Liver (tissue), 10 donors: ENCODE measurements at places on chromosomes 3 and 15. TPM values are rescaled to one million over a fixed set of nuclear protein-coding genes. Genes with fewer than 3 reads are reported as not detected.

ALS2CL gene
- polyA plus RNA-seq = 4.8 TPM

PPP2R3A gene
- polyA plus RNA-seq = 0.54 TPM

DCUN1D1 gene
- polyA plus RNA-seq = 16.4 TPM

GOLGA8F gene
- polyA plus RNA-seq = not detected

ELL3 gene
- polyA plus RNA-seq = 1.4 TPM

IFT80 gene
- polyA plus RNA-seq = 3.6 TPM

MUSTN1 gene
- polyA plus RNA-seq = 6.1 TPM

NRG4 gene
- 0.51 TPM for polyA plus RNA-seq

DRD3 gene
- polyA plus RNA-seq = not detected

UNC13C gene
- polyA plus RNA-seq = not detected

CCDC54 gene
- not detected for polyA plus RNA-seq

IL16 gene
- polyA plus RNA-seq = 4.1 TPM

COL7A1 gene
- polyA plus RNA-seq = 0.43 TPM

TBC1D23 gene
- 11.5 TPM for polyA plus RNA-seq

- DNase-seq = no peak
Observed at GRCh38 chr15:32098033-32098432, 67.7 kb downstream of the CHRNA7 start.

GRCh38 chr3:52277972-52278509, 408 bp downstream of the WDR82 start:
- no peak for DNase-seq

- DNase-seq = peak; percentile 79
Observed at GRCh38 chr3:128076483-128077201, 24.4 kb downstream of the SEC61A1 start.

DNA sequence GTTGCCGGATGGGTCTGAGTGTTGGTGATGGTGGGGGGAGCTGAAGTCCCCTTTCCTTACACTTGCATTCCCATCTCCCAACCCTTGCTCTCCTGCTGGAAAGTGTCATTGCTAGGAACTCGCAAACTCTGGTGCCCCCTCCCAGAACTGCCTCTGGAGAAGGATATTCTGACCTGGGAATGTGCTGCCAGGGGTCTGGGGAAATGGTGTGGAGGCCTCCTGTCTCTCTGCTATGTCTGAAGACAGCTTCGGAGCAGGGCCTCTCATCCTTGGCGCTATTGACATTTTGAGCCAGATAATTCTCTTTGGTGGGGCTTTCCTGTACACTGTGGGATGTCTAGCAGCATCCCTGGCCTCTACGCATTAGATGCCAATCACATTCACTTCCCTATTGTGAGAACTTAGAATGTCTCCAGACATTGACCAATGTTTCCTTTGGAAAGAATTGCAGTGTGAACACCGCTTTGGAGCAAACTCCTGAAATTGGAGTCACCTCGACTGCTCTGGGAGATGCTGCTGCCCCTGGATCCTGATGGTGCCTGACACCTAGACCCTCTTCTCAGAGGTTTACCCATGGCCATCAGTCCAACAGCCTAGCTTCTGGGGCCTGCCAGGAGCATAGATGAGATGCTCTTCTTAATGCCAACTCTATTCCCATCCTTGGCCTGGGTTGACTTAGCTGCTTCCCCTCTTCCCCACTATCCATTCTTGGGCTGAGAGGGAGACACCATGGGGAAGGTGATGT, 2.2 kb upstream of the KY start:
- no peak for DNase-seq

DNA sequence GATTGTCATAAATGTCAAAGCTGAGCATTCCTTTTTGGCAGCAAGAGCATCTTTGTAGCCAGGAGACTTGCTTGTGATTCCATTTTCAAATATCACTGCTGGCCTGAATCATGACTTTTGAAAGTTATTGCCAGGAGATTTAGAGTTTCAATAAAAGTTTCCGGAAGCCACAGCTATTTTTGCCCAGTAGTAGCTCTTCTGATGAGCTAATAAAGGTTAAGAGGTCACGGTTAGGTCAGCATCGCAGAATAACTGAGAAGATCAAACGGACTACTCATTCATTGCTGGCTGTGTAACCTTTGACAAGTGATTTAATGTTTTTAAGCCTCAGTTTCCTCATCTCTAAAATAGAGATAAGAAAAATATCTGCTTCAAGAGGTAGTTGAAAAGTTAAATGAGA, 105.1 kb upstream of the ETV5 start:
- no peak for DNase-seq

- DNase-seq = no peak
Observed at GRCh38 chr3:4956099-4956498, 23.1 kb upstream of the BHLHE40 start.

- no peak for DNase-seq
Observed at GRCh38 chr15:89379251-89379695, 44.6 kb upstream of the POLG start.

- DNase-seq = no peak
Observed at GRCh38 chr3:188608401-188608800, 454.4 kb downstream of the LPP start.

DNA sequence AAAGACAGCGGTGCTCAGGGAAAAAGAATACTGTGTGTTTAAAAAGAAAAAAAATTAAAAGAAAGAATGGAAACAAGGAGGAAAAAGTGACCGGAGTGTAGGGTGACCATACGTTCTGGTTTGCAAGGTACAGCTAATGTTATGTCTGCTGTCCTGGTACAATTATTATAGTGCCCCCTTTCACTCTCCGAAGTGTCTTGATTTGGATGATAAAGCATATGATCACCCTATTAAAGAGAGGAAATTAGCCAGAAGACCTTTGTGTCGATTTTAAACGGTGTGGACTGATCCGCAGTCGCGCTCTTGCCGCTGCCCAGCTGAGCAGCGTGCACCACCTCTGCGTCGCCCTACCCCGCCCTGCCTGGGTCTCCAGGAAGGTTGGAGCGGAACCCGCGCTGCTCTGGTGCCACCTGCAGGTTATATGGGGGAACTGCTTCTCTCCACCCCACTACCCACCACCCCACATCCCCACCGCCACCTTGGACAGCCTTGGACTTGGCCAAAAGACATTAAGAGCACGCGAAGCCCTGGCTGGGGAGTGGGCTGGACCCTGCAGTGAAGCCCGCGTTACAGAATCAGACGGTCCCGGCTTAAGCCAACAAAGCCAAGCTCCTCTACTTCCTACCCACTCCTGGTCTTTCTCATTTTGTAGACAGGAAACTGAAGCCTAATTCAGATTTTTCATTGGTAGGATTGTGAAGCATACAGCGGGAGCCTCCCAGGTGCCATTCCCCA, 41.2 kb upstream of the UBE2Q2 start:
- peak; percentile 82 for DNase-seq

GRCh38 chr3:69087030-69087791, 2.5 kb downstream of the ARL6IP5 start:
- no peak for DNase-seq

DNA sequence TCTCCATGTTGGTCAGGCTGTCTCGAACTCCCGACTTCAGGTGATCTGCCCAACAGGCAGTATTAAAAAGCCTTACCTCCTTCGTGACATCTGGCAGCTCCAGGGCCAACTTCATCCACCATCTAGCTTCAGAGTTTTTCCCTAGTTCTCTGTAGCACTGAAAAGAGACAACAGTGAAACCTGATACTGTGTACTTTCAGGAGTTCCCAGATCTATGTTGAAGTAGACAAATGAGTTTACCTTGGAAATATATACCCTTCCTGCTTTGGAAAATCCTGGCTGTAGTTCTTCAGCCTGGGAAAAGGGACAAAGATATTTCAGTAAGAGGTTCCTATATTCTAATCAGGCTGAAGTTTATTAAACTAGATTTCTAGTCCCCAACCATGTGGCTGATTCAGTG, 18.0 kb downstream of the RMDN3 start:
- DNase-seq = no peak

DNA sequence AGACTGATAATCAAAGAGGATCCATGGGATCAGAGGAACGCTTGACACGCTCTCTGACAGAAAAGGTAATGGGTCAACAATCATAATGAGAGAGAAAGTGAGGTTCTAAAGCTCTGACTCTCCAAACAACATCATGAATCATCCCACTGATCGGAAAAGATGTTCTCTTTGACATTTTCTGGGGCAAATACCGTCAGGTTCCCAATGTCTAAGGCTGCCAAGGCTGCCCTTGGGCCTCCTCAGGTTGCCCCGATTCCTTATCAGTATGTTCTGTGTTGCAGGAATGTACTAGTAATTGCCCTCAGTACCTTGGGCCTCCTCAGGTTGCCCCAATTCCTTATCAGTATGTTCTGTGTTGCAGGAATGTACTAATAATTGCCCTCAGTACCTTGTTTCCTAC, 60.9 kb downstream of the NPTN start:
- no peak for DNase-seq

- DNase-seq = no peak
Observed at GRCh38 chr15:93719921-93720351, 511.4 kb upstream of the MCTP2 start.
